KG1 (cell line): ENCODE measurements at places on chromosomes 11 and 22.

DNA sequence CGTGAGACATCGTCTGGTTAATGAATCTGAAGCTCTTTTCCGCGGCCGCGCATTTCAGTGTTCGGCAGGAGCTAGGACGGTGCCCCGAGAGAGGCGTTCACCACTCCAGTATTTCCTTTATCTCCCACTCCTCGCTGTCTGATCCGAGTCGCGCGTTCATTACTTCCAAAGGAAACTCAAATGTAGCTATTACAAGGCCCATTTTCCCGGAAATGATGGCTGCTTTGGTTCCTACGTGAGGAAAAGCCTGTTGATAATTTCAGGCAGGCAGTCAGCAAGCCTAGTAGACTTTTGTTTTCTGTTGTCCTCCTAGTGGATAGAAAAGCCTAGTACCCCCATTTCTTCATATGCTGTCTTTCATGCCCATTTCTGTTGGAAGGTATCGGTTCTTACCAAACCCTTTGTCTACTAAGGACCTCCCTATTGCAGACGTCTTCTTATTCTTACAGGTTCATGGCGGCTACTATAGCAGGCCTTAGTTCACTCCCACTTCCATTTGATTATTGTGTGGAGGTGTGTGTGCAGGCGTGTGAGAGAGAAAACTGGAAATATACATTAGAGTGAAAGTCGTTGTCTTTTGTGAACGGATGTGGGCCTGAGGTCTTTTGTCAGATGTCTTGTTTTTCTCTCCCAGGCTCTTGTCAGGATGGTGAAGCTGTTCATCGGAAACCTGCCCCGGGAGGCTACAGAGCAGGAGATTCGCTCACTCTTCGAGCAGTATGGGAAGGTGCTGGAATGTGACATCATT, 737 bp downstream of the RBM4 start:
- DNase-seq, result no peak

- DNase-seq, result no peak
Observed at GRCh38 chr22:46557736-46558480, 20.5 kb upstream of the CELSR1 start.

DNA sequence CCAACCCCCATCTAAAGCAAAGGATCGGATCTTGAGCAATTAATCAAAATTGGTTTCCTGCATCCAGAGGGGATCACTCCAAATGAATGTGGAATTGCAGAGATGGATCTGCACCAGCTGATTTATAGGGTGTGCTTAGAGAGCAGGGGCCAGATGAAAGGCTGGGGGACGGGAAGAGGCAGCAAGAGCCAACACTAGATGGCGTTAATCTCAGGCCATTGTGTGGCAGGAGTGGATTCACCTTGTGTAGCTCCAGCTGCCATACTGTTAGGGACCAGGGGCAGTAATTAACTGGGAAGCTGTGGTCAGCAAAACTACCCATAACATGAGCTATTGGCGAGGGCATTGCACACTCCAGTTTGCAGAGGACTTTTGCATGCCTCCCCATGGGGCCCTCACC, 35.6 kb downstream of the SERPINH1 start:
- no peak for DNase-seq

DNA sequence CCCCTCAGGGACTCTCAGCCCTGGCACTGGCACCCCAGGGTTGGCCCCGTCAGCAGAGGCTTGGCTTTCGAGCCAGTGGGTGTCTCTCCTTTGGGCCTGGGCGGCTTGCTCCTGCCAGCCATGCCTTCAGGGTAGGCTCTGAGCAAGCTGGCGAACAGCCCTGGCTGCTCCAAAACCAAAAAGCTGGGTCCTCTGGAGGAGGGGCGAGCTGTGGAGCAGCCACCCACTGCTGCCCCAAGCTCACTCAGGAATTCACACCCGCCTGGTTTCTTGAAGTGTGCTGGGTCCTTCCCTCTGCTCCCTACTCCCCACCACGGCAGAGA, 6.2 kb downstream of the YDJC start:
- DNase-seq, result no peak

GRCh38 chr22:35928285-35928798, 100.3 kb downstream of the RBFOX2 start:
- no peak for DNase-seq

DNA sequence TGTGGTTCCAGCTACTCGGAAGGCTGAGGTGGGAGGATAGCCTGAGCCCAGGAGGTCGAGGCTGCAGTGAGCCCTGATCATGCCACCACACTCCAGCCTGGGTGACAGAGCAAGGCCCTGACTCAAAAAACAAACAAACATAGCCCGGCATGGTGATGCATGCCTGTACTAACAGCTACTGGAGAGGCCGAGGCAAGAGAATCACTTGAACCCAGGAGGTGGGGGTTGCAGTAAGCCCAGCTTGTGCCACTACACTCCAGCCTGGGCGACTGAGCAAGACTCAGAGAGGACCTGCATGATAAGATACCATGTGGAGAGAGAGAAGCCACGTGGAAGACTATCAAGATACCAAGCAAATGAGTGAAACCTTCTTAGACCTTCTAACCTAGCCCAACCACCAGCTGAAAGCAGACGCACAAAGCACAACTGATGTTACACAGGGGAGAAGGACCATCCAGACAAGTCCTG, 36.1 kb downstream of the AMBRA1 start:
- no peak for DNase-seq

DNA sequence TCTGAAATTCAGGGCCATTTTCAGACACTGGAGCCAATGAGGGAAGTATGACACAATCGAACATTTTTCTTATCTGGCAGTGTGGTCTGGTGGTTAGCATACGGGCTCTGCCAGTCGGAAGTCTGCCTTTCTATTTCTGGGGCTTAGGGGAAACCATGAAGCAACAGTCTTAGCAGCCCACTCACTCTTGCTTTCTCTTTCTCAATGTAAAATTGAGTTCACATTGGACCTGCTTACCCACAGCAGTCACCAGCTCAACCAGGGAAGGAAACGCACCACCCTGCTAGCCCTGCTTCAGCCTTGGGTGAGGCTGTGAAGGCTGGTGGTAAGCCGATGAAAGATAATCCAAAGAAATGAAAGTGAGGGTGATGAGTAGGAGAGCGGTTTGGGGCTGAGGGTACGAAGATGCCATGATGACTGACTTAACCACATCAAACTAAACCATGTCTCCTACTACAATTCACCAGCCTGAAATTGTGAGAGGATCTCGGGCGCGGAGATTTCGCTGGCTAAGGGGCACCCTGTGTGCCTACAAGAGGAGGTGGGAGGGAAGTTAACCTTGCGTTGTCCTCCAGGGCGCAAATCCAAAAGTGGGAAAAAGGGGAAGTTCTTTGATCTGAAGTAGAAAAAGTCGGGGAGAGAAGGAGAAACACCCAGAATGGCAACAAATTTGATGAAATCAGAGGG, 2.0 kb upstream of the LMO2 start:
- DNase-seq, result peak; percentile 89

GRCh38 chr22:36756746-36757655, 18.9 kb downstream of the IFT27 start:
- no peak for DNase-seq

DNA sequence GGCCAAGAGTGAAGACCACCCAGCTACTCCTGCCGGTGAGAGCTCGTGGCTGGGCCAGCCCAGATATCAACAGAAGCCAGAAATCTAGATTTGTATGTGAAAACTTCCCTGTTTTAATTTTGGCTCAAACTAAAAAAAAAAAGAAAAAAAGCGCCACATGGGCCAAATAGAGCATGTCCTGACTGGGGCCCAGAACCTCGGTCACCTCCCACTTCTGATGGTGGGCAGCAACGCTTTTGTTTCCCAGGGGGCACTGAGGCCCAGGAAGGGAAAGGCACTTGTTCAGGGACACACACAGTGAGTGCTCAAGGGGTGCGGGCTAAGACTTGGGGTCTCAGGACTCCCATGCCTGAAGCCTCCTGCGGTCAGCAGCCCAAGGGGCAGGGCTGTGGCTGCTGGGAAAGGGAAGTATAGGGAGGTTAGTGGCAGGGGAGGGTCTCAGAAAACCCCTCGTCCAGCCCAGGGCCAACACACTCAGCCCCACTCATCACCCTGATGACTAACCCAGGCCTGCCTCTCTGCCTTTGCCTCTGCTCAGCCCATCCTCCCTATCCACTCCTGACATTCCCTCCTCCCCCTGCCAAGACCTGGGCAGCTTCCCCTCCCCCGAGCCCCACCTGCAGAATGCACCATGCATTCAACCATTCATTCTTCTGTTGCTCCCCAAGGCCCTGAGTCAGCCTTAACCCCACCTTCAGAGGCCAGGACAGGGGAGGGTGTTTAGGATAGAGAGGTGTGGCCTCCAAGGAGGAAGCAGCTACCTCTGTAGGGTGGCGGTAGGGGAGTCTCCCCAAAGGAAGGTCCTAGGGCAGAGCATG, 30.0 kb upstream of the TCF20 start:
- no peak for DNase-seq

GRCh38 chr11:128757235-128757711, 63.4 kb downstream of the FLI1 start:
- peak; percentile 61 for DNase-seq

DNA sequence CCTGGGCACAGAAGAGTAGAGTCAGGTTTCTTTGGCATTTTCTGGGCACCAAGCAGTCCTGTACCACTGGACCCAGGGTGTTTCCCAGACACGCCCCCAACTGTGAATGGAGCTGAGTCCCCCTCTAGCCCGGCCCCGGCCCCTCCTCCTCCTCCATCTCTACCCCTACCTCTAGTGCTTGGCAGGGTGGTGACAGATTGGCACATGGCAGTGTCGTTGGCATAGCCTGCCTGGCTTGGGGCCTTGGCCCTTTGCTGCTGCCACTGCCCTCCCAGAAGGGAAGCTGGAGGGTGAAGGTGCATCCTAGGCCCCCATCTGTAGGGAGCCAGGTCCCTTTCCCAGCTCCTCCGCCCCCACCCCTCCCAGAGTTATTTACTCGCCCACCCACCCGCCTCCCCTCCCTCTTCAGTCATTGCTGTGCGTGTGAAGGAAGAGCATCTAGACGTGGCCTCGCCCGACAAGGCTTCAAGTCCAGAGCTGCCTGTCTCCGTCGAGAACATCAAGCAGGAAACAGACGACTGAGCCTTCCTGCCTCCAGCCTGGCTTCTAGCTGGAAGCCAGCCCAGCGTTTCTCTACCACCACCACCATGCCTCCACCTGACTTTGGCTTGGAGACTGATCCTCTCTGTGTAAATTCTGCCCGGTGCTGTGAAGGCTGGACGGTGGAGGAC, 10.9 kb downstream of the CHADL start:
- no peak for DNase-seq

- DNase-seq, result no peak
Observed at GRCh38 chr11:109772892-109773291, 320.3 kb upstream of the ZC3H12C start.

- peak; percentile 56 for DNase-seq
Observed at GRCh38 chr11:10366568-10367331, 61.9 kb downstream of the ADM start.

DNA sequence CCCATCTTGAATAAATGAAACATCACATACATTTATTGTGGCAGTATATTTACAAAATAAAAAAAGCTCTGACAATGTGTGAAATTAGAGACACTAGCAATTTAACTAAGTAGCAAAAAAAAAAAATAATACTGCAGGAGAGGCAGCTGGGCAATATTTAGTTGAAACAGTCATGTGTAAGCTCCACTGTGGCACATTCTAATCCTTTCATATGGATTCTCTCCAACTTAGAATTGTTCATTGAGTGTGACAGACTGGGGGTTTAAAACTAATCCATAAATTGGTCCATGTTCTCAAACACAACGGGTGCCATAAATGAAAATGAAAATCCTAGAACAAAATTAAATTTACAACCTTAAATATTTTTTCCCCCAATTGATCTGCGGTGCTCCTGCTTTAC, 302.1 kb downstream of the CADM1 start:
- DNase-seq, result no peak

DNA sequence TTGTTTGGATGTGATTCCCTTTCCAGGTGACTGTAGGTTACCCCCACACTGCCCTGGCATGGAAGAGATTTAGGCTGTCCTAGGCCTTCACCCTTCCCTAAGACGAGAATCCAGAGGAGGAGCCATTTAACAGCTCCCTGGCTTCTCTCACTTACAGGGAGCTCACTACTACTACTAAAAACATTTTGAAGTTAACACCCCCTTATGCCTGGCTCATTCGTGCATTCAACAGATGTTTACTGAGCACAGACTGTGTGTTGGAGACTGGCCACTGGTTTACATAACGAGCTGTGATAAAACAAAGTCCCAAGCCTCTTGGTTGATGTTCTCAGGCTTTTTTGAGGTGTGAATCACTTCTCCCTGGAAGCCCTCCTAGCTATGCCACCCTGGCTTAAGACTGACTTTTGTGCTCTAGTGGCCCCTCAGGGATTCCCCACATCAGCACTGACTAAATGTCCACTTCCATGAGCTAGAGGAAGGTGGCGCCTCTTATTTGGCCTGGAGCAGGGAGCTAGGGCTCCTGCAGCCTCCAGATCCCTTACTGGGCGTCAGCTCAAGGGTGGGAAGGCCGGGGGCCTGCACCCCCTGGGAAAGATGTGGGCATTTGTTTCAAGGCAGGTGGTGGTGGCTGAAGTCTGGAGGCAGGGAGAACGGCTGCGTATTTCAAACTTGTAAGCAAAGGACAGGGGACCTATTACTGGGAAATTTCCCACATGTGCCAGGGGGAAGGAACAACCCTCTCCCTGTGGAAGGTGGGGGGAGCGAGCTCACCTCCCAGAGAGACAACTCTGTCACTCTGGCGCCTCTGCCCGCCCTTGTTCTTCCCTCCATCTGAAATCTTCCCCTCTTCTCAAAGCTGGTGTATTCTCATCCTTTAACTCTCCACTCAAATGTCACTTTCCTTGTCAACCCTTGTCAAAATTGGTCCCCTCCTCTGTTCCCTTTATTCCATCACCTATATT, 19.4 kb upstream of the MALAT1 start:
- DNase-seq, result no peak

DNA sequence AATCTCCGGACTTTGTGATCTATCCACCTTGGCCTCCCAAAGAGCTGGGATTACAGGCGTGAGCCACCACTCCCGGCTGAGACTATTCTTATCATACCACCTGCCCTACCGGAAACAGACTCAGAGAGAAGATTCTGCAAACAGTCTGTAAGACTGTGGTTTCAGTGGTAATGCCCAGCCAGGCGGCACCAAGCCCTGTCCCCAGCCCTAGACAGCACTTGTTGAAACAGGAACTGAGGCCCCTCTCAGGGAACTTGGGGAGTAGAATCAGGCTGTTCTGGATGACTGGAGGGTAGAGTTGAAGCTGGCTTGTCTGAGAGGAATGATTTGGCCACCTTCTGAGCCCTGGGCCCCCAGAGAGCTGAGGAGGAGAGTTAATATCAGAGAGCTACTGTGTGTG, 1.3 kb upstream of the INSC start:
- peak; percentile 35 for DNase-seq

DNA sequence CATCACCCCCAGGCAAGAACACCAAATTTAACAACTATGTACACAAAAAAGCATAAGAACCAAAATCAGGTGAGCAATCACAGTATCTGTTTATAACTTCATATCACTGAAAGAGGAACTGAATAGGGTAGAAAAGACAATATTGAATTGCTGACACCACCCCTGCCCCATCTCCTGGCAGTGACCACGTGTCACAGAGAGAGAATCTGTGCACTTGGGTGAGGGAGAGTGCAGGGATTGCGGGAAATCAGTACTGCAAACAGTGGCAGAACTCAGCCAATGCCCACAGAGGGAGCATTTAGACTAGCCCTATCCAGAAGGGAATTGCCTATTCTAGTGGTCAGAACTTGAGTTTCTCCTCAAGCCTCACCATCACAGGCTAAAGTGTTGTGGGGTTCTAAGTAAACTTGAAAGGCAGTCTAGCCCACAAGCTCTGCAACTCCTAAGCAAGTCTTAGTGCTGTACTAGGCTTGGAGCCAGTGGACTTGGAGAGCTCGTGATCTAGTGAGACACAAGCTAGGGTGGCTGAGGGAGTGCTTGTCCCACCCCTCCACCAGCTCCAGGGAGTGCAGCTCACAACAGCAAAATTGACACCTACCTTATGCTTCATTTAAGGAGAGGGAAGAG, 82.8 kb upstream of the PTH start:
- no peak for DNase-seq
